T-helper 2 cell treated with Interferon-gamma antibody and Interleukin-4, amounts not matched to agents 5 μg/mL and 100 μg/mL, for 36 hours (primary cell): ENCODE measurements at places on chromosomes 2 and 18.
A peak's percentile ranks its signal among the peaks of the same experiment; 100 is the strongest.

- DNase-seq = peak; percentile 30
These were observed 12.4 kb downstream of the IL1F10 start for GRCh38 chr2:113080134-113080533.

- no peak for DNase-seq
These were observed 769.0 kb upstream of the ZEB2 start for GRCh38 chr2:145288650-145289496.

DNA sequence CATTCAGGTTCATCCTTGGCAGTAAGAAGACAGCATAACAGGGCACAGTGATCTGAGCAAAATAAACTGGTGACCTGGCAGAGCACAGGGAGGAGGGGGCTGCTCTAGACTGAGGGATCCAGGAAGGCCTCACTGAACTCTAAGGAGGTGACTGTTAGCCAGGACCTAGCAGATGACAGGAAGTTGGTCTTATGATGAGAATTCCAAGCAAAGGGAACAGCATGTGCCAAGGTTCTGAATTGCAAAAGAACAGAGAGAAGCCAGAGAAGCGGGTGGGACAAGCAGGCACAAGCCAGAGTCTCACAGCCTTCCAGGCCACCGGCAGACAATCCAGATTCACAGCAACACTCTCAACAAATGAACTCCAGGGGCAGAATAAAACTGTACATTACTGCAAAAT is 152.7 kb upstream of the PTPRM start:
- no peak for DNase-seq

- no peak for DNase-seq
These were observed 82.9 kb upstream of the TMEFF2 start for GRCh38 chr2:192277494-192278109.

DNA sequence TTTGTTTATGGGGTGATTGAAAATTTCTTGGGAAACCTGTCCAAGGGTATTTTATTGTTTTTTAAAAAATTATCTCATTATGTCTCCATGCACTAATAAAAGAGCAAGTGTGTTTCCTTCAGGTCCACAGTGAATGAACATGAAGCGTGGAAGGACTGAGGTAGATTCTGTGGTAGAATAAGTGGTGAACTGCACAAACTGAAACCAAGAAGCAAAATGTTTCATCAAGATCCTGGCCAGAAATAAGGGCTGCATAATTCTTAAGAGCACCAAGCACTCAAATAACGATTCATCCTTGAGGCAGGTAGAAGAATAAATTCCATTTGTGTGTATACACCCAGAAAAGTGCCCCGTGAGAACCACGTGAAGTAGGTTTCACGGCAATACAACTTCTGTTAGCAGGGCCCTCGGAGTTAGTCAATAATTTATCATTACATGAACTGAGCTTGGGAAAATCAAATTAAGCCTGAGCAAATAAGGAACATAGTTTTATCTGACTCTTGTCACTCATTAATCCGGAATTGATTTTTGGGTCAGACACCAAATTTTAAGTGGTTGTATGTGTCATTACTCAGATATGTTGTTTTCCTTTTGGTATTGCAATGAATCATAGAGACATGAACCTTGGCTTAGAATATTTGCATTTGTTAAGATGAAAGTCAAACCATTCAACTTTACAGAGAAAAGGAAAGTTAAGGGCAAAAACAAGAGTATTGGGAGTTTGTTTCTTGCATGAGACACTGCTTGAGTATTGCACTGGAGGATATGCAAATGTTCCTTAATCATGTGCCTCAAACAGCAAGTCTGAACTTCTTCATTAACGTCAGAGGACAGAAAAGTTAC is 472.6 kb upstream of the NETO1 start:
- no peak for DNase-seq

DNA sequence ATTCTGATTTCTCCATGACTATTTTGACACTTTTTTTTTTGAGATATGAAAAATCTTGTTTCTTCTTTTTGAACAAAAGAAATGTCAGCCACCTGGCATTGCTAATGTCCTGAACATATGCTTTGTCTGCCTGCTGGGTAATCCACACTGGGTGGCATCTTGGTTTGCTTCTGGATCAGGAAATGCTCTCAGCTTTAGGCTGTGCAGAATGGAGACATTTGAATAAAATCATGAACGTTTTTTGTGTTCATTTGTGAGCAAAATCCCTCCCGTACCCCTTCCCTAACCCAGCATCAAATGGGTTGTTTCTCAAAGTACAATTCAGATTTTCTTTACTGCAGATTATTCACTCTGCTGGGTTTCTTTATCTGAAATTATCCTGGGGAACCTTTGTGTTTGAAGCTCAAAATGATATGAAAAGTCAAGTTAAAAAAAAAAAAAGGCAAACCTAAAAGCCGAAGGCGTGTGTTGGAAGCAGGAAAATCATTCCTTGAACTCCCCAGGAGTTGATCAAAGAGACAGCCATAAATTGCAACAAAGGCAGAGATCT is 53.4 kb upstream of the KLF7 start:
- no peak for DNase-seq

DNA sequence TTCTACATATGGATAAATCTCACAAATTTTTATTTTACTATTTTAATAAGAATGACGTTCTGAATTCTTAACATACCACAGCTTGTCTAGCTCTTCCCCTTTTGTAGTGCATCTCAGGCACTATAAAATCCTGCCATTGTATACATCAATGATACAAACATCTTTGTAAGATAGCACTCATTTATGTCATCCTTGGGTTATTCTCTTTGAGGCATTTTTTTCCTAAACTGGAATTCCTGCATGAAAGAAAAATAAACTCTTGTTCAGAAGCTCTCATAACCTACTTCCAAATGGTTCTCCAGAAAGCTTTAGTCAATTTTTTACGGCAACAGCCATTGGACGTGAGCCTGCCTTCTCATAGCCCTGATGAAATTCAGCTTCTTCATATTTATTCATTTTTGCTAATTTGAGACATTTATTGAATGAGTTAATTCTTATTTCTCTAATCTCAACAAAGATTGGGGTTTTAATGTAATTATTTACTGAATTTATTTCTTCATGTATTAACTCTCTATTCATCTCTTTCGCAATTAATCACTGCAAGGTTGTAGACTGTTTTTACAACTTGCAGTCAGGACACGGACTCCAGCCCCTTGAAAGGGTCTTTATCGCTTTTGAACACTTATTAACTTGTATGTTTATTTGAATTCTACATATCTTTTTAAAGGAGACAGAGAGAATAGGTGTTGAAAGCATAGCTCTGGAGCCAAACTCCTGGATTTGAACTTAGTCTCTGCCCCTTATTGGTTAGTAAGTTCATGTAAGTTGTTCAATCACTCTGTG is 57.6 kb upstream of the PARD3B start:
- DNase-seq = no peak

DNA sequence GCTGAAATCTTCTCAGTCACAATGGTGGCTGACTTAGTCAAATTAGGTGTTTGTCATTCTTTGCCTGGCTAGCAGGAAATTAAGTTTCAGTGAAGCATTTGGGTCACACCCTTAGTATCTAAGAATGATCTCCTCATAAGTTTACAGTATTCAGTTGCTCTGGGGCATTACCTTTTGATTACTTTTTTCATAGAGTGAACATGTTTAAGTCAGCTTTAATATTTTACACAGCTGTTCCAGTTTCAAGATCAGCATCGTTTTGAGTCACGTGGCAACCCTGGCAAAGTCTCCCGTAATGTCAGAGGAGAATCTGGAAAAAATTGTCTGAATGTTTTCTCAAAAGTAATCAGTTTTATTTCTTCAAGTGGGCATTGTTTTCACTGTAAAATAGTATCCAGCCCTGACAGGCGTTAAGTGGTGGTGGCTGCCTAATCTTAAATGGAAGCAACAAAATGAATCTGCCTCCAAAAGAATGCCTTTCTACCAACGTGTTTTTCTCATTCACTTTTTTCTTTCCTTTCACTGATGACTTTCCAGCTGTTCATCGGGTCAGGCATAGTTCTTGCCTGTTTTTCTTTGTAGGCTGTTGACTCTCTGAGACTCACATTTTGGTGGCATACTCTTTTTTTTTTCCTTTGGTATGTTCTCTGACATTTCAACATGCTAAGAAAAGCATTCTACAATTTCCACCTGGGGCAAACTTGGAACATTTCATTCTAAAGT is 319.6 kb upstream of the TCF4 start:
- no peak for DNase-seq

DNA sequence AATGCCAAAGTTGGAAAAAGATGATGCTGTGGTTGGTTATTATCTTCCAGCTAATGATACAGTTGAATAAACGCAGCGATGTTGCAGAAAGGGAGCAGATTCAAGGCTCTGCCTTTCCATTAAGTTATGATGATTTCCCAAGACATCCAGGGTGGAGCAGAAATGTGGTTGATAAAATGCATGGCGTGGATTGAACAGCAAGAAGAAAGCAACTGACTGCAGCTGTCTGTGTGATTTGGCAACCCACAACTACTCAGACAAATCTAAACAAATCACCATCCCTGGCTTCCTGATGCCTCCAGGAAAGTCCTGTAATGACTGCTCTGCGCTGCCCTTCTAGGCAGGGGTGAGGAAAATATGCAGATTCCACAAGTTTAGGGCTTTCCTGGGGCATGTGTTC is 166.3 kb downstream of the NRP2 start:
- DNase-seq = no peak

DNA sequence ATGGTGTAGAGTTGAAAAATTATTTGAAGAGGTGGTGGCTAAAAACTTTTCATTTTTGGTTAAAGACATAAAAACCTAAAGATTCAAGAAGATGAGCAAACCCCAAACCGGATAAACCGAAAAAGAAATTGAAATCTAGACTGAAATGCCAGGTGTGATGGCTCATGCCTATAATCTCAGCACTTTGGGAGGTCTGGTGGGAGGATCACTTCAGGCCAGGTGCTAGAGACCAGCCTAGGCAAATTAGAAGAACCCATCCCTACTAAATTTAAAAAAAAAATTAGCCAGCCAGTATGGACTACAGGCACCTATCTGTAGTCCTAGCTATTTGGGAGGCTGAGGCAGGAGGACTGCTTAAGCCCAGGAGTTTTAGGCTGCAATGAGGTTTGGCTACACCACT is 126.9 kb downstream of the BAZ2B start:
- DNase-seq = no peak

GRCh38 chr18:14914121-14914520 is 166.1 kb downstream of the ANKRD30B start:
- DNase-seq = no peak

DNA sequence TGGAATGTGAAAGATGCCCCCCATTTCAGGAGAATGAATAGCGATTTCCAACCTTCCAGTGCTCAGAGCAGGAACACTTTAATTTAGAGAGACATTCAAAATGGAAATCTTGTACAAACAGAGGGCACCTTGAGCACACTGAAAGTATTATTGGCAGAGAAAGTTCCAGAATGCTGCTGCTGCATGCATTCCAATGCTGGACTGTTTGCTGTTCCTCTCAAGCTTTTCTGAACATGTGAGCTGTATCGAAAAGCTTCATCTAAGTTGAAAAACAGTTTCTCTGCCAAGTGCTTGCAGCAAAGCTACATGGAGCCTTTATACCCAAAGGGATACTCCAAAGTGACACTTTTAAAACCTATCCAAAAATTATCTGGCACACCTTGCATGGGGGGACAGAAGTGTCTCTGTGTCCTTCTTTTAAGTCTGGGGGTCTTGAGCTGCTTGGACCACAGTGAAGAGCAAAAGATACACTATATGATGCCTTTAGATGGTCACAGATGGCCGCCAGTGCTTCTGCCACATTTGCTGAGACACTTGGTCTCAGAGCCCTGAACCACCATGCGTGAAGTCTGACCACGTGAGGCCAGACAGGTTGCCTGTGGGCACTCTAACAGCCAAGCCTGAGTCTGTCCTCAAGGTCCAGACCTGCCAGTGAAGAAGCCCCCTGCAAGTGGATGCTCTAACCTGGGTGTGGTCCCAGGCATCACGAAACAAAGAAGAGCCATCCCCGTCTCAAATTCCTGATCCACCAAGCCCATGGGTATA is 18.8 kb downstream of the UXS1 start:
- DNase-seq = no peak

- no peak for DNase-seq
These were observed 1.2 kb upstream of the GPR39 start for GRCh38 chr2:132415256-132415914.

DNA sequence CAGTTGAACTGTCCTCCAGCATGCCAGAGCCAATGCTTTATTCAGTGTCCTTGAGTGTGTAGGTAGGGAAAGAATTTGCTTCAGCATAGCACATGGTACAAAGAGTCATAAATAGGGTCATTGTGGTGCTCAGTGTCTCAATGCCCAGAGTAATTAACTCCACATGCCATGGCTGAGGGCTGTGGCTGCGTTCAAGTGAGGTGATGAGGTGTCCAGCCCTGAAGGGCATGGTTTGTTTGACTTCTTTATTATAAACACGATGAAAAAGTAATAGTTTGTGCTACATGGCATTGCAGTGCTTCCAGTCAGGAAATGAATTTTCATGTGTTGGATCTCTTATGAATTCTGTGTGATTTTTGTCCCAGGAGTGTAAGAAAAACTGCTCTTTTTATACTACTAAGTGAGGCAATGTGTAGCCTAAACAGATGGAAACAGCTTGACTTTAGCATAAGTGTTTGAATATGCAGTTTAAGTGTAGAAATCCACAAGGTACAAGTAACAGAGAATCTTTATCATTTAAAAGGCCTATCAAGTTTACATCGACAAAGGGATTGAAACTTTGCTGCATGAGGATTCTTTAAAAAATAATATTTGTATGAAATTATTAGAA is 507.9 kb upstream of the CDH2 start:
- DNase-seq = no peak

DNA sequence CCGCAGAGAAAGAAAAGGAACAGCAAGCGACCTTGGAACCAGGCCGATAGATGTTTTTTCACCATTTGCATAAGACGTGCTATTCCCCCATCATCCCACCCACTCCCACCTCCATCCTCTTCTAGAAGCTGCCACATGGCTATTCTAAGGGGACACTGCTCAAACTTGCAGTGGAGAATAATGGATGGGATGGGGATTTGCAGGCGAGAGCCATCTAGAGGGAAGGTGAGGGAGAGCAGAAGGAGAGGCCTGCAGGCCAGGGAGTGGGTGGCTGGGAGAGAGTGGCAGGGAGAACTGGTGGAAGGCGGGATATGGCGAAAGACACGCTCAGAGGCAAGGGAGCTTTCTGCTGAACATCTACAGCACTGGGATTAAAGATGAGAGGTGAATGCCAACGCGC is 84.9 kb downstream of the MAPK4 start:
- DNase-seq = no peak

GRCh38 chr2:7007846-7008741 is 90.9 kb downstream of the RNF144A start:
- no peak for DNase-seq

- no peak for DNase-seq
These were observed 51.0 kb upstream of the TTC39C start for GRCh38 chr18:23963443-23964165.
